ENCODE measurements at places on chromosomes 1 and 21. TPM values are rescaled to one million over a fixed set of nuclear protein-coding genes. Genes with fewer than 3 reads are reported as not detected.
A peak's percentile ranks its signal among the peaks of the same experiment; 100 is the strongest.

NDC1 gene
- total RNA-seq, result 10.6 TPM

RHEX gene
- total RNA-seq, result not detected

DNA sequence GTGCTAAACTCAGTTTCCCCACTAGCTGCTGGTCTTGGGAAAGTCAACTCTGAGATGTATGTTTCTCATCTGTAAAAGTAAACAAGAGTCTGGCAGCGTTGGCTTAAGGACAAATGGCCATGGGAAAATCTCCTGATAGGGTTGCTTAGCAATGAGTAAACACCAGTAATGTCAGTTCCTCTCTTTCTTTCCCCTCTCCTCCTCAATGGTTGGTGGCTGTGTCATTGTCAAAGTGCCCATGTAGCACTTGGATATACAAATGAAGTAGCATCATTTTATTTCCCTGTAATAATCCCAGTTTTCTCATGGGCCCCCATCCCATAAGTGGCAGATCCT, 2.2 kb upstream of the FYB2 start:
- no peak for DNase-seq

- DNase-seq, result no peak
Measured at GRCh38 chr1:109935451-109935900, 24.8 kb downstream of the CSF1 start.

- DNase-seq, result peak; percentile 97
Measured at GRCh38 chr1:204359474-204360255, at the start of gene PLEKHA6. Gene PLEKHA6 (minus strand): TSS chr1:204359929. CDS start chr1:204273727, 86,202 bp downstream.

DNA sequence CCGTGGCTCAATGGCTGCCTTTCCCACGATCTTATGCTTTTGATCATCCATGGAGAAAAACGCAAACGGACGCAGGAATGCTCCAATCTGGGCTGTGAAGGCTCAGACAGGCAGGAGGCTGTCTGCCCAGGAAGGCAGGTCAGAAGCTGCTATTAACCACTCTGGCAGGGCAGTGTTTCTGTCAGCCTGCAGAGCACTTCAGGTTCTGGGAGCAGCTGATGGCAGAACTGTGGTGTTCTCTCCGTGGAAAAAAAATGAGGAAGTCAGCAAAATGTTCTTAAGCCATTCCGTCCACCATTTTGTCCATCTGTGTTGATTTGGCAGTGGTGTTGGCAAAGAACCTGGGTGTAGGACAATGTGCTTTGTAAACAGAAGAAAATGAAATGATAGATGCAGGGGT, 91.7 kb downstream of the SIM2 start:
- DNase-seq, result no peak

DNA sequence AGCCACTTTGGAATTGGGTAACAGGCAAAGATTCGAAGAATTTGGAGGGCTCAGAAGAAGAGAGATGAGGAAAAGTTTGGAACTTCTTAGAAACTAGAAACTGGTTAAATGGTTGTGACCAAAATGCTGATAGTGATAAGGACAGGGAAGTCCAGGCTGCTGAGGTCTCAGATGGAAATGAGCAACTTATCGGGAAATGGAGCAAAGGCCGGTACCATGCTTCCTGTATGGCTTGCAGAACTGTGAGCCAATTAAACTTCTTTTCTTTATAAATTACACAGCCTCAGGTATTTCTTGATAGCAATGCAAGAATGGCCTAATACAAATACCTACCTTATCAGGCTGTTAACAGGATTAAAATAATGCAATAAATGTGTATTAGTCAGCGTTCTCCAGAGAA, 9.4 kb upstream of the TLR5 start:
- DNase-seq, result no peak

GRCh38 chr1:210949039-210949438, 184.9 kb downstream of the KCNH1 start:
- no peak for DNase-seq

GRCh38 chr1:2473198-2473597, 2.9 kb upstream of the PLCH2 start:
- no peak for DNase-seq

DNA sequence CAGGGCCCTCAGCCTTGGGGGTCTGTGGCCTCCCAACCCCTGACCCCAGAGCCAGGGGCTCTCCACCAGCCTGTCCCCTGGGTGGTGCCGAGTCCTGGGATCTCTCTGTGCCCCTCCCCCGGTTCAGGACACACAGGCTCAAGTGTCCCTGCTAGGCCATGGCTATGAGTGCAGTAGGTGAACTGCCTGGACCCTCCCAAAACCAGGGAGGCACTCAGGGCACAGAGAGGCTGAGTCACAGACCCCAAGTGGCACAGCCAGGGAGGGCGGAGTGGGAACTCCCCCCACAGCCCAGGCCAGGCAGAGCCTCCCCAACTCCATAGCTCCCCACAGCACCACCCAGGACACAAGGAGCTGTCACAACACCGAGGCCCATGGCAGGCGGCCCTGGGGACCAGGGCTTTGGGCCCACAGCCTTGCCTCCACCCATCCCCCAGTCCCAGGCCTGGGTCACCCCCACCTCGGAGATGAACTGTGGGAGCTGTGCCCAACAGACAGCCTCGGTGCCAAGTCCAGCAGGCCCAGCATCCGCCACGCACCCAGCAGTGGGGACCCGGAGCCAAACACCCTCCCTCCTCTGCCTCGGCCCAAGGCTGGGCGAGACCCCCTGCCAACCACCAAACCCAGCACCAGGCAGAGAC, 3.2 kb downstream of the DVL1 start:
- DNase-seq, result no peak

GRCh38 chr1:212477680-212478466, 45.2 kb downstream of the NENF start:
- no peak for DNase-seq

DNA sequence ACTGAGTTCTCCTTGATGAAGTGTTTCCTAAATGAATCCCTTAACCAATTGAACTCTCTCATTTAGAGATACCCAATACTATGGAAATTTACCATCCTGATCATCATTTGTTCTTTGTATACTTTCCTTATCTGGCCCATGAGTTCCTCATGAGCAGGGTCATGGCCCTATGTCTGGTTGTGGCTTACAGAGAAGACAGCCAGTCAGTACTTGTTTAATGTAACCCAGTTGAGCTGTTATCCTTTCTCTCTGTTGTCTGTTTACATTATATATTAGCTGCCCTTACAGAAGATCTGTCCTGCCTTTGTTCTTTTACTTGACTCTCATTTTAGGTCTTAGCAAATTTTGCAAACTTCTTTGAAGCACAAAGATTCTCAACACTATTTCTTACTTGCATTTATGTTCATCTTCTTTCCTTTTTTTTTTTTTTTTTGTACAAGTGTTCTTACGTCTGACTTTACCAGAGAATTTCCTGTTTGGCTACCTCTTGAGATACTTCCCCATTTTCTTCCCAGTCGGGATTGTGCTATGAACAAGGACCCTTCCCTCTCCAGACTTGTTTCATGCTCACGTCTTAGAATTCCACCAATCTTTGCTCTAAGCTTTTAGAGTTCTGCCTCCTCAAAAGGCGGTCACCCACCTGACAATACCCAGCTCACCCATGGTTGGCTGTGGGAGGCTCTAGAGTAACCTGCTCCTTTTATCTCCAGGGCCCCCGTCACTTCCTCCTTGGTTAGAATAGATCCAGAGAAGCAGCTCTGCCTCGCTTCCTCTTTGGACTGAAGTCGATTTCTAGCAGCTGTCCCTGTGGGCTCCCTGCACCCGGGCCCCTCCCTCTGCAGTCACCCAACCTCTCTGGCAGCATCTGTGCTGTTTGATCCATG, 53.6 kb upstream of the RUNX1 start:
- no peak for DNase-seq

DNA sequence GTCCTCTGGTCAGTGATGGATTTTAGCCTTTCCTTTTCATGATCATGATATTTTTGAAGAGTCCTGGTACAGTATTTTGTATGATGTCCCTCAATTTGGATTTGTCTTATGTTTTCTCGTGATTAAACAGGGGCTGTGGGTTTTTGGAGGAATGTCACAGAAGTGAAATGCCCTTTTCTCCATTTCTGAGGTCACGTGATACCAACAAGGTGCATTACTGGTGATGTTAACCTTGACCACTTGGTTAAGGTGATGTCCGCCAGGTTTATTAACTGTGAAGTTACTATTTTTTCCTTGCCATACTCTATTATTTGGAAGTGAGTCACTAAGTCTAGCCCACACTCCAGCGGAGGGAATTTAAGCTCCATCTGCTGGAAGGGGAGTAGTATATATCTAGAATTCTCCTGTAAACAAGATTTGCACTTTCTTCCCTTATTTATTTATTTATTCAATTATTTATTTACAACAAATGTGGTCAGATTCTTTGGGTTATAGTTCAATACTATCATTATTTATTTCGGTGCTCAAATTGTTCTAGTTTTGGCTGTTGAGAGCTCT, 123.4 kb downstream of the HIVEP3 start:
- no peak for DNase-seq

GRCh38 chr1:20731057-20731991, 1.2 kb downstream of the SH2D5 start:
- DNase-seq, result no peak
